Esophagus mucosa (tissue), 1 donor: ENCODE measurements at places on chromosomes 2 and 18.

- no peak for ATAC-seq
These were observed 36.0 kb downstream of the BCL11A start for GRCh38 chr2:60517446-60517845.

DNA sequence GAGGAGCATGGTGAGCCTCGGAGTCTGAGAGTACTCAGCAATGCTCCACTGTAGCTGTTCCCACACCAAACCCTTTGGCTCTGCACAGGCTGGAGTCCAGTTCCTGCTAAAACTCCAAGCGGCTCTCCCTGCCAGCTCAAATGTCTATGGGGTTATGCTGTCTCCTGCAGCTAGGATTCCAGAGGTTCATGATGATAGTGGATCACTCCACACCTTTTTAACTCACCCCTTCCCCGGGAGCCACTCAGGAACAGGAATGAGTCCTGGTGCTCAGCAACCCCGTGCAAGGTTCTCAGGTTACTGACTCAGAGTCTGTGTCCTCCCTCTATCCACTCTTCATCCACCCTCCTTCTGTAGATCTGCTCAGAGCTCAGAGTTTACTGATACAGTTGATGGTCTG is 410.0 kb downstream of the CDH19 start:
- ATAC-seq, result no peak

GRCh38 chr2:236685979-236686520 is 116.4 kb downstream of the ACKR3 start:
- no peak for ATAC-seq

DNA sequence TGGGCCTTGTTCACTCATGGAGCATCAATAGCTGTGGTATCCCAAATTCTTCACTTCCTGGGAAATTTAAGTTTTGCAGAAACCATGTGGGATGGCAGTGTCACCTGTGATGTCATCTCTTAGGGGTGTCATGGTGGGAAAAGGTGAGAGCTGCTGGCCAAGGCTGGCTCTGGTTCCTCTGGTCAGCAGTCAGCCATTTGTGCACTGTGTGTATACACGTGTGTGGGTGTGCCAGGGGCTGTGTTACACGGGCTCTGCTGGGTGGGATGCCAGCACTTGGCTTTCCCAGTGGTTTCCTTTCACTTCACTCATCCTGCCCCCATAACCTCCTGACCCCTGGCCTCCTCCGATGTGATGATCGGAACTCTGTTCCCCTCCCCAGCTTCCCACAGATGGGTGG is 21.3 kb downstream of the SAG start:
- no peak for ATAC-seq

DNA sequence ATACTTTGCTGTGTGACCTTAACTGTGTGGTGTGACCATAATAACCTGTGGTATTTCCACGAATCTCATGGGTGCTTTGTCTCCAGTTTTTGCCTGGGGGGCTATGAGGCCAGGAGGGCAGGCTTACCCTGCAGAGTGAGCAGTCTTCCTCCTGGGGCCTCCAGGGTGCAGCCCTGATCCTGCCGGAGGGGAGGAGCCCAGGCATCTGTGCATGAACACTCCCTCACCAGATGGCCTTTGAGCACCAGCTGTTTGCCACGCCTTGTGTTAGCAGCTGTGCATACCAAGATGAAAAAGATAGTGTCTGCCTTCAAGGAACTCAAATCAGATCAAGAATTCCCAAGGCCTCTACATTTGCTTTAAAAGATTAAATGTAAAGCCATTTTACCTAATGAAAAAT is 75.0 kb upstream of the RBM44 start:
- peak; percentile 63 for ATAC-seq

- no peak for ATAC-seq
These were observed 573.8 kb downstream of the TSN start for GRCh38 chr2:122329278-122329677.

DNA sequence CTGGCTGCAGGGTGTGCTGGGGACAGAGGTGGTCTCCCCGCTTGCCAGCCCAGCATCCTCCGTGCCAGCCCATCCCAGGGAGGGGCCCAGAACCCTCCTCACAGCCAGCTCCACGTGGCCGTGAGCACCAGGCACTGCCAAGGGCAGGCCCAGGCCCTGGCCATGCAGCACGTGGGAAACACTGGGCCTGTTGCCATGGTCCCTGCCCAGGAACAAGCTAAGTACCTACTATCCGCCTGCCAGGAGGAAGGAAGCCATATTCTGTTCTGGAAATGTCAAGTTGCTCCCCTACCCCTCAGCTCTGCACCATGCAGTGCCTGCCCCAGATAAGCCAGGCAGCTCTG is 250.6 kb downstream of the CYP26B1 start:
- no peak for ATAC-seq

DNA sequence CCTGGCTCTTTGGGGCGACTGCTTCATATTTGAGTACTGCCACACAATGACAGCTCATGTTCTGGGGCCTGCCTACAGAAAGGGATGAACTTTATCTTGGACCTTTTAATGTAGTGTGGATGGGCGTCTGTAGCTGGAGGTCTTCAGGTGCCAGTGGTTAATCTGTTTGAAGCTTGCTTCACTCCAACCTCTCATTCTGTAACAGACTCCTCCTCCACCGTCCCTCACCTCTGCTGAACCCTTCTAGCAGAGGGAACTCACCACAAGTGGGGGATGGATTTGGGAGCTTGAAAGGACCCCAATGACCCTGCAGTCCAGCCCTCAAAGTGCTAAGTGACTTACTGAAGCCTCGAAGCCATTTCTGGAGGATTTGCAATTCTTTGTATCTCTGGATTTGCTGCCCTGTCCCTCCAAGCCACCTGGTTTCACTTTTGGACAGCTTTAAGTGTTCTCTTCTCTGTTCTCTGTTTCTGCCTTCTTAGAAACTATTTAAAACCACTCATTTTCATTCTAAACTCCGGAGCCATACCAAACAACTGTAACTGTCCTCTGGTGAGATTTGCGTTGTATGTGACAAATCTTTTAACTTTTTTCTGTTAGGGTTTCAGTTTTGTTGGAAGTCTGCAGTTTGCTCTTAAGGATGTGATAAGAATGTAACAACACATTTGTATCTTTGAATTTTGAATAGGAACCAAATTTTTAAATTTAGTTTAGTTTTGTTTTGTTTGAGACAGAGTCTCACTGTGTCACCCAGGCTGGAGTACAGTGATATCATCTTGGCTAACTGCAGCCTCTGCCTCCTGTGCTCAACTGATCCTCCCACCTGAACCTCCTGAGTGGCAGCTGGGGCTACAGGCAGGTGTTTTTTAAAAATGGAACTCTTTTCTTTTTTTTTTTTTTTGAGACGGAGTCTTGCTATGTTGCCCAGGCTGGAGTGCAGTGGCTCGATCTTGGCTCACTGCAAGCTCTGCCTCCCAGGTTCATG is 37.0 kb upstream of the CASP8 start:
- ATAC-seq, result no peak

DNA sequence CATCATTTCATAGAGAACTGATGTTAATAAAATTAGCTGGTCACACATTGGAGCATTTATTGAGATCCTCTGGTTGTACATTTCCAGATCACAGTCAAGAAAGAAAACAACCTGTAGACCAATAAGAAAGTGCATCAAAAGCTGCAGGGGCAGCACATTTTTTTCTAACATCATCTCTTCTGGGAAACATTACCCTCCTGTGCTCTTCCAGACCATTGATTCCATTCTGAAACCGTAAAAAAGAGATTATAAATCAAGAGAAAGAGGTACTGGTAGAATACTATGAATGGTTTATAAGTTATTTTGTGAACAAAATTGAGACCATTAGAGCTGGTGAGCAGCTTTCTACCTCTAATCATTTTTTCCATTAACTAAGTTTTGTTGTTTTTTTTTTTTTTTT is 1548.2 kb upstream of the CELF4 start:
- no peak for ATAC-seq

- ATAC-seq, result no peak
These were observed 60.4 kb downstream of the DHRS9 start for GRCh38 chr2:169129703-169130243.
